ENCODE measurements at places on chromosomes 11 and 22.

GRCh38 chr11:58926695-58927094 lies 12.6 kb upstream of the GLYATL1 start:
- DNase-seq, result no peak

- no peak for DNase-seq
These were observed 220.5 kb upstream of the CADM1 start for GRCh38 chr11:115724666-115725065.

- DNase-seq, result no peak
These were observed 526.1 kb downstream of the MIAT start for GRCh38 chr22:27183474-27183873.

DNA sequence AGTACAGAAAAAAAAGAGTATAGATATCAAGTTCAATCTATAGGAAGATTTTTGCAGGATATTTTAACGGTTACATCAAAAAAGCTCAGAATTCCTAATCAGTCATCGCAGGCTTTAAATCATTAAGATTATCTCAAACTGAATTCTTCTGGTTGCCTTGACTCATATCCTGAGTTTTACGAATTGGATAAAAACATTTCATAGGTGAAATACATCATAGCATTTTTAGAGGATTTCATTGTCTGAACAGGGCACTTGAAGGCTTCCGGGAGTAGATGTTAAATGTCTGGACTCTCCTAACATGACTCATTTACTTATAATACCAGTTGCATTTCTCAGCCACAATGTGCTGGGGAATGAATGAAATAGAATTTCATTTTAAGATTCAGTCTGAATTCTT lies 2216.6 kb upstream of the RAG2 start:
- DNase-seq, result no peak

GRCh38 chr11:35675901-35676610 lies 13.5 kb downstream of the TRIM44 start:
- DNase-seq, result no peak

DNA sequence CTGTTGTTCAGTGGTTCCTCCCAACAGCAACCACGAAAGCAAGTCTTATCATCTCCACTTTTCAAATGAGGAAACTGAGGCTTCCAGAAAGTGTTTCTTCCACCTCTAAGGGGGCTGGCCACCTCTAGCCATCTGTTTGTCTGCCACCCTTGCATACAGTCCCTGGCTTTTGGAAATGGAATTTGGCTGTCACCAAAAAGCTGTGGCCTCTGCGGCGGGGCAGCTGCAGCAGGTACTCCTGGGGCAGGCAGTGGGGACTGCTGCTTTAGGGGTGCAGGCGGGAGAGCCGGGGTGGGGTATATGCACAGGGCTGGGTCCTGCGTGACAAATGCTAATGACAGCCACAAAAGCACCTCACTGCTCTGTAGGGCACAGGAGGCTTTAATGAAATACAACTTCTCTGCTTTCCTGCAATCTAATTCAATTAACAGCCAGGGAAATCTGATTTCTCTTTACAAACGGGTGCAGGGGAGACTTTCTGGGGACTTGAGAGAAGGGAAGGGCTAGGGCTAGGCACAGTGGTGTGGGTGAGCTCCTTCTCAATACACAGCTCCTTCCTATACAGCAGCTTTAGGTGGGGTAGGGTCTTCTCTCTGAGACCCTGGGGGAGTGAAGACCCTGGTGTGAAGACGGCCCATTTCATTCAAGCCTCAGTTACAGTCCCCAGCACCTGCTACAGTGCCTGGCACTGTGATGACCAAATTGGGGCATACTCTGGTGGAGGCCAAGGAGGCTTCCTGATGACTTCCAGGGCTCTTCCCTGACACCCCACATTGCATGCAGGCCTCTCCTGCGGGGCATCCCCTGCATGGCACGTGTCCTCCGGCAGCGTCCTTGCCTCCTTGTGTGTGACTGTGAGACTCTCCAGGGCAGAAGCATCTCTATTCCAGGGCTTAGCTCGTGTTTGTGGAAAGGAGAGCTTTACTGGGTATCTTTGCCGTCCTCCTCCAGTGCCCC lies 161.6 kb downstream of the CEP164 start:
- no peak for DNase-seq

DNA sequence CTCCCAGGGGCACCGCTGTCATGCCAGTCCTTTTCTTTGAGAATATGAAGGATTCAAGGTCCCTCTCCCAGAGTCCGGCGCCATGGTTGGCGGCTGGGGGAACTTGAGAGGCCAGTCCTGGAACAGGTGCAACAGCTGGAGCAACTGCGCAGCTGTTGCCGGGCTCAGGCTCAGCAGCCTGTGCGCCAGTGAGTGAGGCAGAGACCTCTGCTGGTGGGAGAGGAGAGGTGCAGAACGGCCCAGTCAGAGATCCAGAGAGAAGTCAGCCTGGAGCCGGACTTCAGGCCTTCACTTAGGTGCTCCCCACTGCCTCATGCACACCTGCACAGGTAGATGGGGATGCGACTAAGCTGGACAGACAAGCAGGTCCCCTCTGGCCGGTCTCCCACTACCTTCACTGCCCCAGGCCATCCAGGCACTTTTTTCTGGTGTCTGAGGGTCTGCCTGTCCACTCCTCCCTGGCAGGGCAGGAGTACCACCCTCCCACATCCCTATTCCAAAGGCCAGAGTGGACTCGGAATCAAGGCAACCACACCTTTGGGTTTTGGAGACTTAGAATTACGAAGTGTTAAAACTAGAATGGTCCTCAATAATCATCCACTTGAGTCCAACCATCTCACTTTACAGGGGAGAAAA lies 4.6 kb downstream of the CHRDL2 start:
- DNase-seq, result no peak

DNA sequence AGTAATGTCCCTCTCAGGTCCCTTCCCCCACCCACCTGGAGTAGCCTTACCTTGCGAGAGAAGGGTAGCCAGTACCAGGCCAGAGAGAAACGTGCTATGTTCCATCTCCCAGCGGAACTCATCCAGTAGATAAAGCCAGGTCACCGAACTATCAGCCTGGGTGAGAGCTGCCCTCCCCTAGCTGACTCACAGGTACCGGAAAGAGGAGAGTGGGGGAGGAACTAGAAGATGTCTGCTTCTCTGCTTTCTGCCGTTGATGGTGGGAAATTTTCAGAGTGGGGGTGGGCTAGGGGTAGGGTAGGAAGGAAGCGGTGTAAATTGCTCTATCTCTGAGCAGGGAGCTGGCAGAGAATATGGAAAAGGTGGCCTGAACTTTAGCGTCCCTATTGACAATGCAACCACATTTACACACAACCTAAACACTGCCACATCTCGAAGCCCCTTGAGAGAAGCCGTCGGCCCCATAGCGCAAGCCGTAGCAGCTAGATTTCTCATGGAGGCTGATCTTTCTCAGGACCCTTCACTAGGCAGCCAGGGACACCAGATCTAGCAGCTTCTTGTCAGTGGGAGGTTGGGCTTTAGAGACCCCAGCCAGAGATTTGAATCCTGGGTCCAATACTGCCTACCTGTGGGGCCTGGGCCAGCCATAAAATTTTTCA lies at the start of gene CD3D:
CD3D (minus strand) TSS at position 203 of the 659 bp plus-strand sequence; CDS start at position 105, 98 bp downstream.
- no peak for DNase-seq

DNA sequence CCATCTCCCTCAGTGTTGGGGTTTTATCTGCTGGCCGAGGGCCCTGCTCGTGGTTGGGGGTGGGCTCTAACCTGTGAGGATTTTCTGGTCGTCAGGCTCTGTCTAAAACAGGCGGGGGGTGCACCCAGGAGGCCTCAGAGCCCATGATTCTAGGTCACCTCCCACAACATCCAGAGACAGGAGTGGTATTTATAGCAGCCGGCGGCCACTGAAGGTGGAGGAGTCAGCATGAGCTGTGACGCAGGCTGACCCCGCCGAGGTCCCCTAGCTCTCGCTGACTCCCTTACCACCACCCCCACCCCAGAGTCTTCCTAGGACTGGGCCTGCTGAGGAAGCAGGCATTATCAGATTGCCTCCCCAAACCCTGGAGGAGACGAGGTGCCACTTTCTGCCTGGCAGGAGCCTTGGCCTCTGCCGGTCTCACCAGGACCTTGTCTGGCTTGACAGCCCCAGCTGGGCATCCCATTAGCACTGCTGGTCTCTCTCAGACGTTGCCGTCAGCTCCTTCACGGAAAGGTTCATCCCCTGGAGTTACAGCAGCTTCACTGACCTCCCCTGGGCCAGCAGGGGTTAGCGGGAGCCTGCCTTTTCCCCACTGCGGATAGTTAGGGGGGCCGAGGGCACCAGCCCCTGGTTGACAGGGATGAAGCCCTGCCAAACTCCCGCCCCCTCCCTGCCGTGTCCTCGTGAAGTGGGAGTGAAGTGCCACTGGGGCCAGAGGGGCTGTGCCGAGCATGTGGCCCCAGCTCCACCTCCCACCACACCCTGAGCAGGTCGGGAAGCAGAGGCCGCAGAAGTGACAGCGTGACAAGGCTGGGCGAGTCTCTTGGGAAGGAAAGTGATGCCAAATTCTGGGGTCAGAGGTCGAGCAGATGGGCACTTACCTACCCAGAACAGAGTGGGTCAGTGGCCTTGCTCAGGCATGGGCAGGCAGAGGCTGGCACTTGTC lies 26.5 kb downstream of the DAGLA start:
- no peak for DNase-seq

DNA sequence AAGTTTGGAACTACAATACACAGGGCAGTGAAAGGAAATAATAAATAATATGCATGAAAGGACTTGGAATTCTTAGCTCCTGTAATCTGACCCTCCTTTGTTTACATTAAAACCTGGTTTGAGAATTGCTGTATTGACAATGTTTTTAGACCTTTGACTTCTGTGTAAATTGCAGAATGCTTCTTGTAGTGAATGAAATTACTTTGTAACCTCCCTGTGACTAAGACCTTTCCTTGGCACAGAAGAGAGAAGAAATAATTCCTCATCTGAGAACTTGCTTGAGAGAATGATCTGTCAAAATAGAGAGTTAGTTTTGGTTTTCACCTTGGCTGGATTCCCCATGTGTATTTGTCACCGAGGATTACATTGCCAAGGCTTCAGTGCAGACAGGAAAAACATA lies 640.0 kb upstream of the ANO5 start:
- DNase-seq, result no peak

GRCh38 chr22:21712751-21713427 lies 22.7 kb downstream of the YPEL1 start:
- DNase-seq, result no peak

- DNase-seq, result no peak
These were observed 55.1 kb downstream of the IRAG1 start for GRCh38 chr11:10638316-10638925.

GRCh38 chr11:116543099-116543498 lies 229.7 kb downstream of the BUD13 start:
- DNase-seq, result no peak

GRCh38 chr11:75380716-75381420 lies 18.4 kb upstream of the RPS3 start:
- no peak for DNase-seq

GRCh38 chr22:46295277-46295971 lies 1.2 kb upstream of the GTSE1 start:
- DNase-seq, result no peak

DNA sequence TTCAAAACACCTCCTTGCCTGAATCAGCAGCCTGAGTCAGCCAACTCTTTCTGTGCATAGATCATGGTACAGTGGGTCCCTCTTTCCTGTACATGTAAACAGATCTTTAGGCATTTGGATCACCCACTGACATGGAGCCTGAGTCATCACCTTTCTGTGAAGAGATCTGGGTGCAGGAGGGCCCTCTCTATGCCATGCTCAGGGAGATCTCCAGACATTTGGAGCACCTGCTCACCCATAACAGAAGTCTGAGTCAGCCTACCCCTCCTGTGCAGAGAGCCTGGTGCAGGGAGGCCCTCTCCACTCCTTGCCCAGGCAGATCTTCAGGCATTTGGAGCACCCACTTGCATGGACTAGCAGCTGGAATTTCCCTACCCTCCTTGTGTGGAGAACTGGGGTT lies 56.2 kb upstream of the GLYAT start:
- no peak for DNase-seq

DNA sequence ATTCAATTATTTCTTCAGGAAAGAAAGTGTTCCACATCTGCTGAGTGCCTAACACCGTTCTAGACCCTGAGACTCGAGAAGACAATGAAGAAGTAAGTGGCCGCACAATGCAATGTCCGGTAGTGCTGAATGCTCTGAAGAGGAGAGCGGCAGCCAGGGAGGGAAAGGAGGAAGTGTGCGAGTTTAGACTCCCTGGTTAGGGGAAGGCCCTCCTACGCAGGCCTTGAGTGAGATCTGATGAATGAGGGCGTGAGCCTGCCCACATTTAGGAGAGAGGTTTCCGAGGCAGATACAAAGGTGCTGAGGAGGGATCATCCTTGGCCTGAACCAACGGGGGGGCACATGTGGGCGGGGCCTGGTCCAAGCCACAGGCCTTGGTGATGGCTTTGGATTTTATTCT lies 558.6 kb downstream of the NTM start:
- DNase-seq, result no peak

DNA sequence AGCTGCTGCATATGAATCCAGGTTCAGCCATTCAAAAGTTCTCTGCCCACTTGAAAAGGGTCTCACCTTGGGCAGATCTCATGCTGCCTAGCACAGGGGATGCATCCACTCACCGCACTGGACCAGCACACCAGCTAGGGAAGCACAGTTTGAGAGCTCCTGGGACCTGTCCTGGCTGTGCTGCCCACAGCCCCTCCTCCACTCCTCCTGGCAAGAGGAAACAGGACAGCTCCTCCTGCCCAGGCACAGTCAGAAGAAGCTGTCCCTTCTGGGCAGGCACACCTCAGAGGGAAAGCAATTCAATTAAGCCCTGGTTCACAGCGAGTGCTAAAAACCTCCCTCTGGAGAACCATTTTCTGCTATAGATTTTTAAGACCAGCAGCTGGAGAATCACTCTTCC lies 146.7 kb downstream of the ST3GAL4 start:
- no peak for DNase-seq

DNA sequence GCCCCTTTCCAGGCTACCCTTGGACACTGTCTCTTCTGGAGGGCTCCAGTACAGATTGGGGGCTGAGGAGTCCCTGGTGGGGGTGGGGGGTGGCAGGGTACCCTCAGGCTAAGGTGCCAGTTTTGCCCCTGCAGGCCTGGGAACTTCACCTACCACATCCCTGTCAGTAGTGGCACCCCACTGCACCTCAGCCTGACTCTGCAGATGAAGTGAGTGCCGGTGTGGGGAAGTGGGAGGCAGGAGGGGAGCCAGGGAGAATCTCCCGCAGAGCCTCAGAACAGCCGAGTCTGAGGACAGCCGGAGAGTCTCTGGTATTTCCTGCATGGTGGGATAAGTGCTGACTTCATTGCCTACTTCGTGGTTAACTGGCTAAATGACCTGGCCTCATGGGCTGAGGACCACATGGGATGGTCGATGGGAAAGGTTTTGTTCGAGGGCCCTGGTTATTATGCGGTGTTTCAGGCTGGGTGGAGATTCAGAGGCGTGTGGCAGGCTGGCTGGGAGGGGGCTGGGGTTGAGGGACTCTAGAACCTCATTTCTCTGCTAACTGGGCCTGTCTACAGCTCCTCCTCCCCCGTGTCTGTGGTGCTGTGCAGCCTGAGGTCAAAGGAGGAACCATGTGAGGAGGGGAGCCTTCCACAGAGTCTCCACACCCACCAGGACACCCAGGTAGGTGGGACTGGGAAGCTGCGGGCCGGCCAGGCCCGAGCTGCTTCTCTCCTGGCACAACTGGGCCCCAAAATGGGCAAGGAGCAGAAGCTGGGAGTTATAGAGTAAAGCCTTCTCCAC lies 8.5 kb downstream of the TMEM258 start:
- DNase-seq, result no peak

Measured in type B pancreatic cell (in vitro differentiated cells).